ENCODE measurements at places on chromosomes 4 and X. TPM values are rescaled to one million over a fixed set of nuclear protein-coding genes. Genes with fewer than 3 reads are reported as not detected.

Gene XKRX
- total RNA-seq = 0.63 TPM

DNA sequence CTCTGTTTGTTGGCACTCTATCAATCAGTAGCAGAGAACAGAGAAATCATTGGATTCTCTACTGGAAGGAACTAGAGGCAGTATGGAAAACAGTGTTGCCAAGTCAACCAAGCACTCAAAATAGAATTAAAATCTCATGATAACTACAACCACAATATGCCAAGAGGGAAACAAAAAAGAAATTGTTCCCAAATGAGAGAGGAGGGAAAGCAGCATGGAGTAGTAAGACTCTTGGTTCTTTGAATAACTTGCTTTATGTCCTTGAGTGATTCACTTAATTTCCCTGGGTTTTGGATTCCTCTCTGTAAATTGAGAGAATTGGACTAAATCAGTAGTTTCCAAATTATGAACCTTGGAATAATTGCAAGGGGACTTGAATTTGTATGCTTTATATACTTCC is 285.5 kb upstream of the ANKRD50 start:
- H3K4me1 ChIP-seq = no peaks in the 10 kb centered on the region
- no peak overlapping the region for H3K27ac ChIP-seq
- H3K36me3 ChIP-seq = no peaks in the 10 kb centered on the region
- no peak overlapping the region for H3K4me3 ChIP-seq

DNA sequence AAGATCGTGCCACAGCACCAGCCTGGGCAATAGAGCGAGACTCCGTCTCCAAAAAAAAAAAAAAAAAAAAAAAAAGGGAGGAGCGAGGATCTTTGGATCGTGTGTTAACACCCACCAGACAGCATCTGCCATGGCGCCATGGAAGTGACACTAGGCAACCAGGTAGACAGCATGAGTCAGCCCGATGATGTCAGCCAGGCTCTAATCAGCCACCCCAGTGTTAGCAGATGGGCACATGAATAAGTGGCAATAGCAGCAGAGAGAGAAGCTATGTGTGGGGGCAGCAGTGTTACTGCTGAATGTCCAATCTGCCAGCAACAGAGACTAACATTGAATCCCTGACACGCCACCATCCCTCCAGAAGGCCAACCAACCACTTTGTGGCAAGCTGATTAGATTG is 6.6 kb downstream of the SYN1 start:
- no peaks in the 10 kb centered on the region for H3K27me3 ChIP-seq
- H3K4me3 ChIP-seq = no peak overlapping the region
- H3K27ac ChIP-seq = no peak overlapping the region
- H3K4me1 ChIP-seq = no peaks in the 10 kb centered on the region
- no peaks in the 10 kb centered on the region for H3K36me3 ChIP-seq

DNA sequence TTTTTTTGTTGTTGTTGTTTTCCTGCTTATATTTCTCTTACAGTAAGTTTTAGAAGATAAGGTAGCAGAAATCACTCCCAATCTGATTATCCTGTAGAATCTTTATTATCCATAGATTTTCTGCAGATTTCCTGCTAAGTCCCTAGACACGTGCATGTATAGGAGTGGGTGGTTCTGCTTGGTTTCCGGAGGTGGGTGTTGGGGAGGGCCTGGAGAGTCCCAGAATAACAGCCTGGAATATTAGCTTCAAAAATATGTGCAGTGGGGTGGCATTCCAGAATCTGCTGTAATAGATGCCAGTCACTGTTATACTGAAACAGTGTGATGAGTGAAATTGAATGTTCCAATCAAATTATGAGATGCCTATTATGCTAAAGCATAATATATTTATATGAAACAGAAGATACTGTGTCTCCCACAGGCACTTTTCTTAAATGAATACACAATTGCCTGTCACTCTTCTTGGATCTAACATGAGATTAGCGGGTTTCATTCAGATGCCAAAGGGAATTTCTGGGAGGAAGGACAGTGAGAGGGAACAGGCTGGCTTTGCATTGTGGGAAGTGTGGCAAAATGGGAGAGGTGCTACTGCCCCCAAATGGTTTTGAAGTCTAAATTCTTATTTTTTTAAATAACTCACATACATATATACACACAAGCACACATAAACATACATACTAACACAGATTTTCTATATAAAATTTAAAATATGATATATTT is 37.6 kb downstream of the C4orf50 start:
- no peak overlapping the region for H3K4me3 ChIP-seq
- no peak overlapping the region for H3K27ac ChIP-seq
- no peaks in the 10 kb centered on the region for H3K27me3 ChIP-seq
- H3K4me1 ChIP-seq = no peaks in the 10 kb centered on the region

DNA sequence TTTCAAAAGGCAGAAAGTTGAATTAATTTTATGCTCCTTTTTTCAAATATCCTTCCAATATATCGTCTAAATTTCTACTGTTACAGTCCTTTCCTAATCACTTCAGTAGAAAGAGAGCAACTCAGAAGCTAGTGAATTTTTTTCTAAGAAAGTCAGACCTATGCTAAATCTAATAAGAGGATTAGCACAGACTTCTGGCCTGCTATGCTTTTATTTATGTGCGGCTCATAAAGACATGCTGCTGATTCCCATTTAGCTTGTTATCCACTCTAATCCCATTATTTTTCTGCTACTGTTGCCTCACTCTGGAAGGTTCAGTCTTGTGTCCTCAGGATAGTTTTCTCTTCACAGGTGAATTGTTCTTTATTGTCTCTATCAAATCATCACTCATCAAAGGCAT is 473.5 kb upstream of the FAM241A start:
- no peaks in the 10 kb centered on the region for H3K27me3 ChIP-seq
- no peaks in the 10 kb centered on the region for H3K36me3 ChIP-seq
- H3K4me1 ChIP-seq = no peaks in the 10 kb centered on the region
- H3K27ac ChIP-seq = no peak overlapping the region
- H3K4me3 ChIP-seq = no peak overlapping the region
- DNase-seq = no peak

GRCh38 chr4:80566203-80566872 is 230.8 kb downstream of the CFAP299 start:
- no peak for DNase-seq
- no peaks in the 10 kb centered on the region for H3K27me3 ChIP-seq
- H3K4me3 ChIP-seq = no peak overlapping the region
- H3K27ac ChIP-seq = no peak overlapping the region
- no peaks in the 10 kb centered on the region for H3K4me1 ChIP-seq

DNA sequence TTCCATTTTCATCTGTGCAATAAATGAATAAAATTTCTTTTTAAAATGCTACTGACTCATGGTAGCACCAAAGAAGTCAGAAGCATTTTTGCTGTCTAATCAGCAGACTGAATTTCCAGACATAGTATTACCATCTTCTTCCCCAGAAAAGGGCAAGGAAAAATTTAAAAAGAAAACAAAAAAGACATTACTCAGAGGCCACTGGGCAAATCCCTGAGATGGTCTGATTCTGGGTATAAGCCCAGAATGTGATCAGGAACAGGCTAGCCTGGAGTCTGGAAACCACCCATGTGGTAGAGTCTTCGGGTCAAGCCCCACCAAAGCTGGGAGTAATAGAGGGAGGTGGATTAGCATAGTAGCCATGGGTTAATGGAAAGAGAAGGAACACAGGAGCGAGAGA is 342.8 kb downstream of the FBXW7 start:
- no peaks in the 10 kb centered on the region for H3K27me3 ChIP-seq
- H3K4me1 ChIP-seq = no peaks in the 10 kb centered on the region
- DNase-seq = no peak
- no peaks in the 10 kb centered on the region for H3K36me3 ChIP-seq
- H3K27ac ChIP-seq = no peak overlapping the region

GRCh38 chr4:1172971-1173757 is 781 bp upstream of the SPON2 start:
- DNase-seq = peak; percentile 17
- H3K36me3 ChIP-seq = no peaks in the 10 kb centered on the region
- peak overlapping the region; percentile 34 for H3K27ac ChIP-seq

Gene ZXDA
- total RNA-seq = 7.7 TPM

Gene UGT2B15
- not detected for total RNA-seq

- peak overlapping the region; percentile 84 for H3K4me3 ChIP-seq
- DNase-seq = peak; percentile 65
- H3K36me3 ChIP-seq = no peaks in the 10 kb centered on the region
- no peaks in the 10 kb centered on the region for H3K27me3 ChIP-seq
These were observed 797 bp downstream of the PKD2 start for GRCh38 chr4:88008122-88008742.

Gene GRID2
- 0.19 TPM for total RNA-seq

DNA sequence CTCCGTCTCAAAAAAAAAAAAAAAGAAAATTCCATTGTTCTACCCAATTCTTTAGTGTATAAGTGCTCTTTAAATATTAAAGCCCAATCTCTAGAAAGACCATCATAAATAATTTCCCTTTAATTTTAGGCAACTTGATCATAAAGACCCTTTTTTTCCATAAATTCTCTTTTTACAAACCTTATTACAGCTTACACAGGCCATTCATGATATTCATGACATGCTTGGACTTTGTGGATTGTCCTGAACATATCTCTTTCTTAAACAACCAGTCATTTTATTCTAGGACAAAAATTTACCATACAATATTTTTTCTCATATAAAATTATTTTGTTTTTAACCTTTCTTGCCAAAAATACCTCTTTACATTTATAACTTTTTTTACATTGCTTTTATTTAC is 30.5 kb downstream of the TLR8 start:
- H3K4me1 ChIP-seq = no peaks in the 10 kb centered on the region
- no peaks in the 10 kb centered on the region for H3K27me3 ChIP-seq
- no peak for DNase-seq

DNA sequence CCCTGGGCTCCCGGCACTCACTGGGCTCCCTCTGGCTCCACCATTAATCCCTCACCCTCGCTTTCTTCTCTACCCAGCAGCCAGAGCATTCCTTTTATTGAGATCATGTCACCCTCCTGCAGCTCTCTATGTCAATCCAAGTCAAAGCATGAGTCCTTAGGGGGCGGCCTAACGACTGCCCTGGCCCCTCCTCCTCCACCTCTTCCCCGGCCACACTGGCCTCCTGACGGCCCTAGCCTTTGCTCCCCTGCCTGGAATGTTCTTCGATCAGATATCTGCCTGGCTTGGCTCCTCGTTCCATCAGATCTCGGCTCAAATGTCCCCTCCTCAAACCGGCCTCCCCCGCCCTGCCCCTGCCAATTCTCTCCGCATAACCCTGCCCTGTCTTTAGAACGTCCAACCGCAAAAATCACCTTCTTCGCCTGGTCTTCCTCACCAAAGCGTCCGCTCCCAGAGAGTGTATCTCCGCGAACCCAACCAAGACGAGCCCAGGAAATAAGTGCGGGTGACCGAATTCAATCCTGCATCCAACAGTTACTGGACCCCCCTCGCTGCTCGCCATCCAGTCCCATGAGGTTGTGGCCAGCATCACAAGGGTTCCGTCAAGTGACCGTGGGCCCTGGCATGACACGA is 722 bp upstream of the PNCK start:
- no peak for DNase-seq
- no peaks in the 10 kb centered on the region for H3K36me3 ChIP-seq
- no peaks in the 10 kb centered on the region for H3K4me1 ChIP-seq
- no peaks in the 10 kb centered on the region for H3K27me3 ChIP-seq

- H3K27me3 ChIP-seq = no peaks in the 10 kb centered on the region
- DNase-seq = peak; percentile 39
- no peak overlapping the region for H3K27ac ChIP-seq
- no peaks in the 10 kb centered on the region for H3K4me1 ChIP-seq
- no peaks in the 10 kb centered on the region for H3K36me3 ChIP-seq
These were observed 27.4 kb downstream of the LEF1 start for GRCh38 chr4:108141213-108141950.

Gene PRSS12
- 1.1 TPM for total RNA-seq

- DNase-seq = no peak
- no peaks in the 10 kb centered on the region for H3K27me3 ChIP-seq
- no peak overlapping the region for H3K27ac ChIP-seq
- H3K4me1 ChIP-seq = no peaks in the 10 kb centered on the region
These were observed 150.6 kb downstream of the POU3F4 start for GRCh38 chrX:83658731-83659130.

DNA sequence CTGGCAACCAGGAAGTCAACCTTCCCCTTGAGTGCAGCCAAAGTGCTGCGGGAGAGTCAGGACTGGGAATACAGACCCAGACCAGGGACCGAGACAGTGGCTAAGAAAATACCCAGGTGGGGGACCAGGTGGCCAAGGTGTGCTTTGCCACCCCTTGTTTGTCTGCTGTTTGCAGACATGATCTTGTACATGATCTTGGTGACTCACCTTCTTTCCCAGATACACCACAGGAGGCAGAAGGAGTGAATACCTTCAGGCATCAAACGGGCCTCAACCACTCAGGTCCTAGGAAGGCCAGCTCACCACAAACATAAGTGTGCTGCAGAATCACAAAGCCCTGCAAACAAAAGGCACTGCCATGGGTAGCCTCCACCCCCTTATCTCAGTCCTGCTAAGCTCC is 62.0 kb downstream of the CNGA2 start:
- no peaks in the 10 kb centered on the region for H3K27me3 ChIP-seq
- H3K4me3 ChIP-seq = no peak overlapping the region
- no peak for DNase-seq
- no peaks in the 10 kb centered on the region for H3K36me3 ChIP-seq
- no peak overlapping the region for H3K27ac ChIP-seq

GRCh38 chr4:20119141-20119540 is 132.6 kb upstream of the SLIT2 start:
- H3K36me3 ChIP-seq = no peaks in the 10 kb centered on the region
- no peaks in the 10 kb centered on the region for H3K27me3 ChIP-seq
- H3K27ac ChIP-seq = no peak overlapping the region
- no peak overlapping the region for H3K4me3 ChIP-seq
- no peak for DNase-seq

DNA sequence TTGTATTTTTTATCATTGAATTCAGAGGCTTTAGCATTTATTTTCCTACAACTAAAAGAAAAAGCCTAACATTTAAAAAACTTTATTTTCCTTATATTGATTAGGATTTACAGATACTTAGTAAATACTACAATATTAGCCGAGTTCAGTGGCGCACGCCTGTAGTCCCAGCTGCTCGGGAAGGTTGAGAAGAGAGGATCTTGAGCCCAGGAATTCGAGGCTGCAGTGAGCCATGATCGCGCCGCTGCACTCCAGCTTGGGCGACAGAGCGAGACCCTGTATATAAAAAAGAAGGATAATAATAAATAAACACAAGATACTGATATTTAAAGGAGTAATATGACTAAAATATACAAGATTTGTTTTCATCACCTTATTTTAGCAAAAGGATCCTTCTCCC is 681 bp upstream of the UPF3B start:
- peak overlapping the region; percentile 85 for H3K4me3 ChIP-seq
- H3K4me1 ChIP-seq = peaks cover 4% of the 10 kb centered on the region
- no peaks in the 10 kb centered on the region for H3K27me3 ChIP-seq

GRCh38 chr4:118337954-118338353 is 14.8 kb downstream of the PRSS12 start:
- no peaks in the 10 kb centered on the region for H3K36me3 ChIP-seq
- no peaks in the 10 kb centered on the region for H3K4me1 ChIP-seq
- H3K27me3 ChIP-seq = no peaks in the 10 kb centered on the region
- no peak for DNase-seq

DNA sequence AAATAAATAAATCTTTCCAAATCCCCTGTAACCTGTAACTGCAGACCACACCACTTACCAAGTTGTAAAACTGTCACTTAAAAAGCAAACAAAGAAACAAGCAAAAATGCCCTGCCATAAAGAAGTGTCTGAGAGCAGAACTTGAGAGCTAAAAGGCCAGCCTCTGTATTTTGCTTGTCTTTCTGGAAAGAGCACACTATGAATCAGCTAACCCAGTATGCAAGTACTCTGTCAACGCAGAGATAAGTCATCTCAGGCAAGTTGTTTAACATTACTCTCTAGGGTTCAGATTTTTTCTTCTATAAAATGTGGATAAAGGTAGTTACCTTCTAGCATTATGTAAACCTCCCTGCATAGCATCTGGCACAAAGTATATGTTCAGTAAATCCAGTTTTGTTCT is 134.8 kb downstream of the HS3ST1 start:
- no peak for DNase-seq
- no peak overlapping the region for H3K4me3 ChIP-seq
- H3K27ac ChIP-seq = no peak overlapping the region
- H3K36me3 ChIP-seq = no peaks in the 10 kb centered on the region

Measured in kidney (tissue), 22 donors.